RPMI7951 (cell line): ENCODE measurements at places on chromosomes 1 and 21.

DNA sequence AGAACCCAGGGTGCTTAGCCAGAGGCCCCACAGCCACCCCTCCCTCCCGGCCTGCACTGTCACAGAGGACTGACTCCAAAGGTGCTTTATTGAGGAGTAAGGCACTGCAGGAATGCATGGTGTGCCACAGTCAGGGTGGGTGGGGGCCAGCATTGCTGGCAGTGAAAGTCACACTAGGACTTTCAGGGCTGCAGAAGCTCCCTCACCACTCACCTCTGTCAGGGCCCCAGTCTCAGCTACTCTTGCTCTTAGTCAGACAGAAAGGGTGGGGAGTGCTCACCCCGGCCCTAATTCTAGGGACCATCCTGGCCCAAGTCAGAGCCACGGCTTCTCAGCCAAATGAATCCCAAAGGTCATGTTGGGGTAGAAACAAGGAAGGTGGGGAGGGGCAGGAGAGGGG is 19.4 kb downstream of the KNCN start:
- no peak for DNase-seq

- DNase-seq = peak; percentile 95
Observed at GRCh38 chr1:202291961-202292712, 49.6 kb downstream of the UBE2T start.

- no peak for DNase-seq
Observed at GRCh38 chr1:209431813-209432442, 151.6 kb upstream of the CAMK1G start.

DNA sequence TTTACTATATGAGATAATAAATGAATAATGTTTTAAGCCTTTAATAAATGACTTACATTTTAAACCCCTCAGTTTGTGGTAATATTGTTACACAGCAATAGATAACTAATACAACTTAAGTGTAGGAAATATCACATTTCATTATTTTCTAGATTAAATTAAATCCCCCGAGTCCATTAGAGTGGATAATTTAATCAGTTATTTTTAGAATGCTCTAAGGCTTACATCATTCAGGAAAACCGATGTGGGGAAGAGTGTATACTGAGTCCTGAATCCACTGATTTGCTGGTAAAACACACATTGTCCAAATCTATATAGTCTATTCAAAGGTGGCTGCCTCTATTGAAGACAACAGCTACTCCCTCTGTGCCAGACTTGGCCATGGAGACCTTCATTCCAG is 35.7 kb upstream of the DOCK7 start:
- no peak for DNase-seq

GRCh38 chr1:171160639-171161354 is 24.3 kb upstream of the FMO2 start:
- DNase-seq = no peak

DNA sequence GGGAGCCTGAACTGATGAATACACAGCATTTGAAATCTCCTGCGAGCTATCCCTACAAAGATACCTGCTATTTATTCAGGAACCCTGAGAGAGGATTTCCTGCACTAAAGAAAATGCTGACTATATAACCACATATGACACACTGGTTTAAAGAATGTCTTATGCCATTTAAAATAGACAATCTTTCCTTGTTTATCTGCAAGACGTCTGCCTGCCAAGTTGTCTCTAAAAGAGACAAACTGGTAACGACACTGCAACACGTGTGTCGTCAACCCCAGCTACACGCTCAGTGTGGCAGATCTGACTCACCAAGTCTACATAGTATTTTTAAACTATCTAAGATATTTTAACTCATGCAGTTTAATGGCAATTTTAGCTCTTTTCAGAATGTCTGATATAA is 42.7 kb downstream of the APP start:
- peak; percentile 60 for DNase-seq

DNA sequence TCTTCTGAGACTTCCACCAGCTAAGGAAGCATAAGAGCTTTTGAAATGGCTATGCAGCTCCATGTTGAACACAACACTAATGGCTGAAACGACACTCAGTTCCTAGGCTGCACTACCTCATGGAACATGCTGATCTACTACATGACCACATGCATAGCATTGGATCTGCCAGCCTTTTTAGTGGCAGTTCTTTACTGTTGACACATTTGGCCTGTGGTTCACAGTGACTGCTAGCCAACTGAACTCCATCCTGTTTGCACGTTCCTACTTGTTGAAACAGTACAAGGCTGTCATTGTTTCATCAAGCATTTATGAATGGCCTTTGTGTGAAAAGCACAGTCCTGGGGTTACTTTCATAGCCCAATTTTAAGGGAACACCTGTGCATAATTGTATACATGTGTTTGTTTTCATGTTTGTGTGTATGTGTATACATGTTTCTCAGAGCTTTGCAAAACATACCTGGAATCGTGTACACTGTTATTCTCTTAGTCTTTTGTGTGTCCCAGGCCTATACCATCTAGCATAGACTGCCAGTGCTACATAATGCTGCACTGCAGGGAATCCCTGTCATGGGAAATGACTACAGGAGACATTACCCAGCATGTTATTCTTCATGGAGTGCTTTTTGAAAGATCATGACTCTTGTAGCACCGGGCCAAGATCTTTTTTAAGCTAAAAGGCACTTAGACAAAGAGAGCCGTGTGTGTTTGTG is 179.6 kb upstream of the ESRRG start:
- peak; percentile 37 for DNase-seq

- peak; percentile 35 for DNase-seq
Observed at GRCh38 chr1:11806307-11806936, 431 bp downstream of the CLCN6 start.

GRCh38 chr1:234914606-234915290 is 213.9 kb downstream of the TOMM20 start:
- DNase-seq = no peak

DNA sequence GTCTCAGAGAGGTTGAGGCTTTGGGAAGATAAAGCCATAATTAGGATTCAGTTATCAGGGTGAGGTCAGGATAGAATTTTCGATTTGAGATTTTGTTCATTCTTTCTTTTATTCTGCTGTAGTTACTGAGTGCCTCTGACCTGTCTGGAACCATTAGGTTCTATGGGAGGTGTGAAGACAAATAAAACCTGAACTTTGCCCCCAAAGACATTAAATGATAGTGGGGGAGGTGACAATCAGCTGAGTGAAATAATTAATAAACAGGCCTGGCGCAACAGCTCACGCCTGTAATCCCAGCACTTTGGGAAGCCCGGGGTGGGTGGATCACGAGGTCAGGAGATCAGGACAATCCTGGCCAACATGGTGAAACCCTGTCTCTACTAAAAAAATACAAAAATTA is 55.0 kb upstream of the SPATA6 start:
- no peak for DNase-seq

- DNase-seq = peak; percentile 42
Observed at GRCh38 chr21:37862536-37862935, 53.7 kb downstream of the KCNJ6 start.

DNA sequence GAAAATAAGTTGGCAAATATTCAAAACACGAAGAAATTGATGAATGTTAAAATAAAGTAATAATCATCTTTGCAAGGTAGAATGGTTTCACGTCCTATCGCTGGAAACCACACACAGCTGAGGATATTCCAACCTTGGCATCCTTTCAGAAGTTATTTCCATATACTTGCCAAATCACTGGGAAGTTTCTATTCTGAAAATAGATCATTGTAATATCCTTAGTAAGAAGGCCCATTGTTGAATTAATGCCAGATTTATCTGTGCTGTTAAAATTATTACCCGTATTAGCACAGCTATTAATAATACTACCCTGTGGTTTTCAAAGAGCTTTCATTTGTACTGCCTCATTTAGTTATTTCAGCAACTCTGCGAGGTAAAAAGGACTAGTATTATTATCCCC is 81.1 kb downstream of the OLFM3 start:
- DNase-seq = no peak

- peak; percentile 96 for DNase-seq
Observed at GRCh38 chr1:67700692-67701410, 15.8 kb downstream of the GADD45A start.

DNA sequence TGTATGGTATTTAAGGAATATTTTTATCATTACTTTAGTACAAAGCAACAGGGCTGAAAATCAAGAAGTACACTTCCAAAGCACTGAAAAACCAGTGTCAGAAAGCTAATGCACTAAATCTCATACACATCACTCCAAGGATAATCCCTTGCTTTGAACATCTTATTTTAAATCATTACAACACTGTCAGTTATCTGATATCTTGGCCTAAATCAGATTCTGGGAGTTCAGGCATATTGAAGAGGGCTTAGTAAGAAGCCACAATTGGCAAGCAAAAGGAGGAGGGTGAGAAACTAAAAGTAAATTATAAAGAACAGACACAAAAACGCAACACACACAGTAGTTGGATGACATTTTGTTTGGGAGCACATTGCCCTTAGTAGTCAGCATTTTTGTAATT is 448.4 kb downstream of the PCP4 start:
- no peak for DNase-seq

DNA sequence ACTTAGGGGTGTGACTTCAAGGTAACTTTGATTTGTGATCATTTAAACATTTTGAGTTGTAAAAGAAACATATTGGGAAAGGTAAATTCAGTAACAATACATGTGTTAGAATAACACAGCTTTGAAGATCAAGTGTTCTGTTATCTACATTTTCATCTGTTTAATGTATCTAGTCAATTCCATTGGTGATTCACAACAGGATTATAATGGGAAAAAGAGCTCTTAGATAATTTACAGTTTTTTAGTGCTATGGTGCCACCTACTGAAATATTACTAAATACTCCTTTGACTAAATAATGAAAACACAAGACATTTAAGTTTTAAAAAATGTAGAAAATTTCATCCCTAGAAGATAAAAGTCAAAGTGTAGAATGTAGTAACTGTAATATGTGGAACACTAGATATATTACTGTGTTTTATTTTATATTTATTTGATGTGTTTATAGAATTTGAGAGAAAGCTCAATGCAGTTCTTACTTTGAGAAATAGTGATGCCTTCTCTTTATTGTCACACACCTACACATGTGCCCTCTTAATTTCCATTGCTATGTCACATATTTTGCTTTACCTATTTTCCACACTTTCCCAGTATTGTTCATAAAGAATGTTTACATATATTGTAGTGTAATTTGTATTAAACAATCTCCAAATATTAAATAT is 47.4 kb downstream of the PTPRC start:
- DNase-seq = peak; percentile 55

DNA sequence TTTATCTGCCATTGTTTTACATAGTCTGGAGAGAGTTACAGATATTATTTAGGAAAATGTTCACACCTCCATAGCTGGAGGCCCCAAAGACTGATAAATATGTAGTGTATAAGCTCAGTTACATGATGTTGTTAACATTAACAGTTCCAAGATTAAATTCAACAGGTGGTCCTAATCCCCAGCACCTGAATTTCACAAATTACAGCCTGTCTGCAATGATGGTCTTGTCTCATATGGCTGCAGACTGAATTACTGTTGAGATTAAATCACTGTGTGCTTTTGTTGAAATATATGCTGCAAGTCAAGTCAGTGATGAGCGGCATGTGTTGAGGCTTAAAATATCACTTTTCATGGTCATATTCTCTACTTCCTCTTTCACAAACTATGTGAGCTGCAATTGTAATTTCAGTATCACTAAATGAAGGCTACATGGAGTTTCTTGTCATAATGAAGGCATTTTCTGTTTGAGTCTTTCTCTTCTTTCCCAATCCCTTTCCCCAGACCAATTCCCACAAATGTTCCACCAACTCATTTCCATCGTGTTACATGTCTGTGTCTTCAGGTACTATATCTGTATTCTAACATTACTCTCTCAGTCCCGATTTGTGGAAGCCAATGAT is 4.2 kb downstream of the ST6GALNAC5 start:
- no peak for DNase-seq

GRCh38 chr1:229162825-229163515 is 107.9 kb upstream of the RAB4A start:
- no peak for DNase-seq

GRCh38 chr1:24437631-24438396 is 22.2 kb downstream of the NIPAL3 start:
- DNase-seq = peak; percentile 20
